ENCODE measurements at places on chromosomes 2 and 18. TPM values are rescaled to one million over a fixed set of nuclear protein-coding genes. Genes with fewer than 3 reads are reported as not detected.

ANKAR gene
- total RNA-seq = 9.2 TPM

- DNase-seq = no peak
These were observed 205.1 kb upstream of the NRP2 start for GRCh38 chr2:205477016-205477705.

DNA sequence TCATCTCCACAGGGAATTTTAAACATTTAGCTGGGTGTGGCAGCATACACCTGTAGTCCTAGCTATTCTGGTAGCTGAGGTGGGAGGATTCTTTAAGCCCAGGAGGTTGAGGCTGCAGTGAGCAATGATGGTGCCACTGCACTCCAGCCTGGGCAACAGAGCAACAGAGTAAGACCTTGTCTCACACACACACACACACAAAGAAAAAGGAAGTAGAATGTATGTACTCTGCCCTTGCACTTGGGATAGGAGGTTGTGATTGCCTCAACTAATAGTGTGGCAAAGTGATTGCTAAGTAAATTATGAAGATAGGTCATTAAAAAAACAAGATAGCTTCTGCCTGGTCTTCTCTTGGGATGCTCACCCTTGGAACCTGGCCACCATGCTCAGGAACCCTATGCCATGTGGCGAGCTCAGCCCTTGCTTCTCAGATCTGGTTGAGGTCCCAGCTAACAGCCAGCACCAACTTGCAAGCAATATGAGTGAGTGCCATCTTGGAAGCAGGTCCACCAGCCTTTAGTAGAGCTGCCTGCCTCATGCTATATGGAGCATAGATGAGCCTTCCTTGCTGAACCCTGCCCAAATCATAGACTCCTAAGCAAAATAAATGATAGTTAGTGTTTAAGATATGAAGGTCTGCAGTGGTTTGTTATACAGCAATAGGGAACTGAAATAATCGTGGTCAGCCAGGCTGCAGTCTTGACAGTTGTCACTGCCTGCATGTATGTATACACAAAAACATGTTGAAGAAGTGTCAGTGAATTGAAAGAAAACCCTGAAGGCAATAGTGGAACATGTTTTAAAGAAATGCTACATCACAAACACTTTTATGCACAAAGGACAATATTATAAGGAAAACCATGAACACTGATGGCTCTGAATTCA is 30.1 kb upstream of the PNO1 start:
- no peak for DNase-seq

DQX1 gene
- 0.39 TPM for total RNA-seq

GRCh38 chr2:24824966-24825882 is 32.0 kb downstream of the CENPO start:
- no peak for DNase-seq

- no peak for DNase-seq
These were observed 65.6 kb upstream of the SCN1A start for GRCh38 chr2:166193407-166193806.

GRCh38 chr2:230669386-230669950 is 43.2 kb upstream of the CAB39 start:
- DNase-seq = no peak

- no peak for DNase-seq
These were observed 643.3 kb downstream of the SOCS6 start for GRCh38 chr18:70931942-70932814.

OR6B2 gene
- not detected for total RNA-seq

LHCGR gene
- not detected for total RNA-seq

BIRC6 gene
- 132 TPM for total RNA-seq

GRCh38 chr2:237774811-237775553 is 23.6 kb upstream of the RBM44 start:
- DNase-seq = peak; percentile 42

PDCD1 gene
- 6.6 TPM for total RNA-seq

IL1RL2 gene
- not detected for total RNA-seq

POTEI gene
- not detected for total RNA-seq

GRCh38 chr2:202169832-202170424 is 68.5 kb downstream of the SUMO1 start:
- DNase-seq = no peak

ZNF385B gene
- total RNA-seq = not detected

- DNase-seq = no peak
These were observed 132.4 kb downstream of the MREG start for GRCh38 chr2:215880970-215881369.

DNA sequence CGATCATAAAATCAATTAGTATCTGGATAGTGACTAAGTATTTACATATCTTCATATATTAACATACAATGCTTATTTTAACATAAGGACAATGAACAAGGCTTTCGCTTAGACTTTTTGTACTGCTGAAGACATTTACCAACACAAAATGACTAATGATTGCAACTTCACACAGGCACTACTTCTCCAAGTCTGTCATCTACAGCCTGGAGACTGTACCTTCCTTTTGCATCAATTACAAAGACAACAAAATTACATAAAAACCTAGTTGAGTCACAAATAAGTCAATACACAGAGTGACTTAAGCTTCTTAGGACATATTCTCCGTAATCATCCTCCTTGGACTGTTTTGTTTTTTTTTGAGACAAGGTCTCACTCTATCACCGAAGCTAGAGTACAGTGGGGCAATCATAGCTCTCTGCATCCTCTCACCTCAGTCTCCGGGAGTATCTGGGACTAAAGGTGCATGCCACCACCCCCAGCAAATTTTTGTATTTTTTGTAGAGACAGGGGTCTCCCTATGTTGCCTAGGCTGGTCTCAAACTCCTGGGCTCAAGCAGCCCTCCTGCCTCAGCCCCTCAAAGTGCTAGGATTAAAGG is 15.9 kb downstream of the PUM2 start:
- no peak for DNase-seq

DNA sequence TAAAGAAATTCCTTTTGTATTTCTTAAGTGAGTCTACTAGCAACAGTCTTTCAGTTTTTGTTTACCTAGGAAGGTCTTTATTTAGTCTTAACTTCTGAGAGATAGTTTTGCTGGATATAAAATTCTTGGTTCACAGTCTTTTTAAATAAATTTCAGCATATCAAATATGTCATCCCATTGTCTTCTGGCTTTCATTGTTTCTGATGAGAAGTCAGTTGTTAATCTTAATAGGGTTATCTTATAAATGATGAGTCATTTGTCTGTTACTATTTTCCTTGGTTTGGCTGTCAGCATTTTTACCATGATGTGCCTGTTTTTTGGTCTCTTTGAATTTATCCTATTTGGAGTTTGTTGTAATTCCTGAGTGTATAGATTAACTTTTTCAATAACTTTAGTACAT is 129.3 kb downstream of the FAM210A start:
- no peak for DNase-seq

DNA sequence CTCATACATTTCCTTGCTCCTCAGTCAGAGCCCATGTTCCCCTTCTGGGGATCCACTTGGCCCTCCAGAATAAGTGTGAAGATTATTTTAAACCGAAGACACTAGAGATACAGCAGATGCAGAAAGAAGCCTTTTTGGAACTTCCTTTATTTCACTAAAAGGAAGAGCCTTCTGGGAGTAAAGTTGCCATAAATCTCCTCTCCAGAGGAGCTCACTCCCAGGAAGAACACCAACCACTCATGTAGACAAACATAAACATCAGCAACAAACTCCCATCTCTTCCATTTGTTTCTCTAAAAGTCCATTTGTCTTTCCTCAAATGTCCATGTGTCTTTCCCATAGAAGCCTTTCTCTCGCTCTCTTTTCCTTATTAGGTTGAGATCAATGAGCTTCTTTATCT is 62.4 kb upstream of the MSH6 start:
- DNase-seq = no peak

DNA sequence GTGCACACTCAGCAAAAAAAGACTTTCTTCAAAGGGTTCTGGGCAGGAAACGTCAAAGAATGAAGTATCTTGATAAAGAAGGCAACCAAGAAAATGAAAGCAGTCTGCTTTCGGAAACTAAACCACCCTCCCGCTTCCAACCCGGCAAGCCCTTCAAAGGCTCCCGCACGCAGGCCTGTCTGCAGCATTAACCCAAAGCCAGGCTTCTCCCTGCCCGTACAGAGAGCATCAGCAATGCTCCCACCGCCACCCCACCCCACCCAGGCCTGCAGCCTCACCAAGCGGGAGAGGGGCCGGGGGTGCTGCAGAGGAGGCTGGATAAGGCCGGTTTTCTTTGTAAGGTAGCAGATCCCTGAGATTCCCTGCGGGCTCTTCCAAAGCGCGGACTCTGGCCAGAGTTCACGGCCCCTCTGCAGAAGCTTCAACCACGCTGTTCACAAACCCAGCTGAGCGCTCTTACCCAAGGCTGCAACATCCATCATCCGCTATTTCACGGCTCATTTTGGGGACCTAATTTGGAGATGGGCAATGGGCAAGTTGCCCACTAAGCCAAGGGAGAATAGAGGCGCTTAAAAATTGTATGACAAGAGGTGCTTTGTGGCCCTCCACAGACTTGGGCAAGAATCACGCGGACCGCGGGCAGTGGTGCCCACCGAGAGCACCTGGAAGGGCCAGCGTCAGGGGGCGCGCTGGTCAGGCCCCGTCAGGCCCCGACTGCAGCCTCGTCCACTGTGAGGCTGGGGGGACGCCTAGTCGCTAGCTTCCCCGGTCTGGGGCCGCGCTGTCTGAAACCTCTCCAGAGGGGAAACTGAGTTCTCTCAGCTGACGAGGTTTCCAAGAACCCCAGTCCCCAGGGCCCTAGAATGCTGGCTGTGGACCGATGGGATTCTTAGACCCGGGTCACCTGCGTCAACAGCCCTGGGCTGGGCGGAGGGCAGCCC is 225.4 kb upstream of the ID2 start:
- peak; percentile 70 for DNase-seq

GRCh38 chr2:240139011-240139441 is 1.4 kb downstream of the OTOS start:
- peak; percentile 21 for DNase-seq

Data from activated naive CD8-positive, alpha-beta T cell treated with anti-CD3 and anti-CD28 coated beads, Interleukin-2, amount 10 ng/mL, durations not matched to agents 7 days and 5 days (primary cell).